ENCODE measurements at places on chromosomes 4 and X. TPM values are rescaled to one million over a fixed set of nuclear protein-coding genes. Genes with fewer than 3 reads are reported as not detected.

ZNF182 gene
- total RNA-seq, result 1.1 TPM

RTL9 gene
- total RNA-seq, result not detected

ZFX gene
- total RNA-seq, result 28.8 TPM

CTAG2 gene
- total RNA-seq, result not detected

PAGE2 gene
- not detected for total RNA-seq

SMARCAD1 gene
- 25.6 TPM for total RNA-seq

GLOD5 gene
- not detected for total RNA-seq

SERTM2 gene
- not detected for total RNA-seq

MXRA5 gene
- not detected for total RNA-seq

ARHGAP4 gene
- 5.2 TPM for total RNA-seq

CCNA2 gene
- 107 TPM for total RNA-seq

PDZD11 gene
- total RNA-seq, result 53.7 TPM

APOO gene
- 18.2 TPM for total RNA-seq

BEX2 gene
- 0.73 TPM for total RNA-seq

NAT8L gene
- total RNA-seq, result not detected

ARL9 gene
- 0.07 TPM for total RNA-seq

CABS1 gene
- not detected for total RNA-seq

GALNTL6 gene
- total RNA-seq, result not detected

HAND2 gene
- not detected for total RNA-seq

SYTL4 gene
- 14.8 TPM for total RNA-seq

SYTL5 gene
- 0.05 TPM for total RNA-seq

KLB gene
- under 0.01 TPM for total RNA-seq

TLR2 gene
- total RNA-seq, result 13.8 TPM

USP17L20 gene
- total RNA-seq, result not detected

CENPVL2 gene
- total RNA-seq, result not detected

HTR2C gene
- not detected for total RNA-seq

PSAPL1 gene
- total RNA-seq, result not detected

SRPX2 gene
- 35.0 TPM for total RNA-seq

MAP7D2 gene
- 0.40 TPM for total RNA-seq

HMX1 gene
- total RNA-seq, result not detected

TAF9B gene
- 24.3 TPM for total RNA-seq

TMEM31 gene
- not detected for total RNA-seq

GSX2 gene
- not detected for total RNA-seq

ZNF157 gene
- not detected for total RNA-seq

COX7B2 gene
- not detected for total RNA-seq

FRMD7 gene
- not detected for total RNA-seq

DBET gene
- not detected for total RNA-seq

XG gene
- 0.49 TPM for total RNA-seq

NWD2 gene
- total RNA-seq, result not detected

PROM1 gene
- total RNA-seq, result not detected

SGMS2 gene
- total RNA-seq, result 95.0 TPM

BTK gene
- not detected for total RNA-seq

MCTS1 gene
- total RNA-seq, result 72.8 TPM

TBC1D19 gene
- 8.0 TPM for total RNA-seq

HS6ST2 gene
- total RNA-seq, result 0.10 TPM

COL4A5 gene
- 18.1 TPM for total RNA-seq

ADGRG4 gene
- total RNA-seq, result 0.10 TPM

TBC1D8B gene
- 3.1 TPM for total RNA-seq

SLC9B2 gene
- total RNA-seq, result 27.0 TPM

OTC gene
- total RNA-seq, result not detected

PRDM5 gene
- 6.8 TPM for total RNA-seq

HTT gene
- 24.0 TPM for total RNA-seq

CNGA1 gene
- total RNA-seq, result not detected

All from mammary microvascular endothelial cell (primary cell).